ENCODE measurements at places on chromosomes 13 and 19. TPM values are rescaled to one million over a fixed set of nuclear protein-coding genes. Genes with fewer than 3 reads are reported as not detected.

The CD177 gene
- not detected for total RNA-seq

The PSG11 gene
- 2.0 TPM for total RNA-seq

The ZNF835 gene
- total RNA-seq = 0.08 TPM

The LENG9 gene
- total RNA-seq = 7.2 TPM

The GPR183 gene
- total RNA-seq = not detected

The NCCRP1 gene
- 0.67 TPM for total RNA-seq

The HMG20B gene
- 550 TPM for total RNA-seq

The STOML3 gene
- 0.13 TPM for total RNA-seq

The GRIN2D gene
- total RNA-seq = 0.08 TPM

The MIDN gene
- 4.6 TPM for total RNA-seq

The CLEC17A gene
- not detected for total RNA-seq

The MICOS13 gene
- 86.1 TPM for total RNA-seq

The TTC9B gene
- not detected for total RNA-seq

The HNRNPA1L2 gene
- 2.3 TPM for total RNA-seq

The ZNF429 gene
- total RNA-seq = 1.6 TPM

The ZNF20 gene
- 5.4 TPM for total RNA-seq

The FFAR3 gene
- total RNA-seq = not detected

The SYNGR4 gene
- not detected for total RNA-seq

The ZNF493 gene
- 5.9 TPM for total RNA-seq

The CPB2 gene
- 0.55 TPM for total RNA-seq

The ABCA7 gene
- 2.3 TPM for total RNA-seq

The ZNF471 gene
- 0.88 TPM for total RNA-seq

The KLHL1 gene
- total RNA-seq = 0.03 TPM

The FFAR1 gene
- not detected for total RNA-seq

The INSR gene
- total RNA-seq = 10.7 TPM

The TMEM145 gene
- 0.51 TPM for total RNA-seq

The PRTN3 gene
- not detected for total RNA-seq

The OR4F17 gene
- not detected for total RNA-seq

The MYO16 gene
- 0.19 TPM for total RNA-seq

The MTIF3 gene
- 70.2 TPM for total RNA-seq

The TBXA2R gene
- total RNA-seq = 0.27 TPM

The IFNL1 gene
- not detected for total RNA-seq

The PRRG2 gene
- total RNA-seq = 0.98 TPM

The ICAM4 gene
- total RNA-seq = not detected

The ADAMTSL5 gene
- 4.4 TPM for total RNA-seq

The ELANE gene
- not detected for total RNA-seq

The KLF1 gene
- 0.24 TPM for total RNA-seq

The CYP2A7 gene
- not detected for total RNA-seq
